ENCODE measurements at places on chromosomes 5 and 9.

DNA sequence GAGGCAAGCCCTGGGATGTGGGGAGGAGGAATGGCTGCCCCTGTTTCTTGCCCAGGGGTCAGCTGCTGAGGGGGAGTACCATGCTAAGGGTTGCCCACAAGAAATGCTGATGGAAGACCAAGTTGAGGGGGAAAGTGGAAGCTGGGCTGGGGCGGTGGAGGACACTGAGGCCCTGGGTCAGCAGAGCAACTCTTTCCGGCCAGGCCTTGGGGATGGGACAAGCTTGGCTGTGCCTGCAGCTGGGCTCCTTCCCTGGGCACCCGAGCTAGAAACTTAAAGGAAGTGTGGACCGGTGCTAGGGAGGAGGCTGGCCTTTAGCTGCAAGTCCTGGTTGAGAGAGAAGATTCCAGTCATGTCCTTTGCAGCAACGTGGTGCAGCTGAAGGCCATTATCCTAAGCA is 22.7 kb downstream of the CSF1R start:
- DNase-seq = no peak

DNA sequence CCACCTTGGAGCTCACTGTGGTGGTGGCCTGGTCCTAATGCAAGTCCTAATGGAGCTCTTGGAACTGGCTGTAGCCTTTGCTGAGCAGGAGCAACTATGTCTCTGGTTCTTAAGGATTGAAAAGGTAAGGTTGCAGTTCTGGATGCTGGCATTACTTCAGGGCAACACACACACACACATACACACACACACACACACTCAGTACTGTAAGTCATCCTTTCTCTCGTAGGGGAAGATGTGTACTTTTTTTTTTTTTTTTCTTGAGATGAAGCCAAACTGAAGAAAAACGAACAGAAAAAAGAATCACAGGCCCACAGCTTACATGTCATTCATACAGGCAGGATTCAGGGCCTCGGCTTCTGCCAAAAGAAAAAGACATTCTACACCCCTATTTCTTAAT is 81.1 kb upstream of the RPS23 start:
- no peak for DNase-seq

DNA sequence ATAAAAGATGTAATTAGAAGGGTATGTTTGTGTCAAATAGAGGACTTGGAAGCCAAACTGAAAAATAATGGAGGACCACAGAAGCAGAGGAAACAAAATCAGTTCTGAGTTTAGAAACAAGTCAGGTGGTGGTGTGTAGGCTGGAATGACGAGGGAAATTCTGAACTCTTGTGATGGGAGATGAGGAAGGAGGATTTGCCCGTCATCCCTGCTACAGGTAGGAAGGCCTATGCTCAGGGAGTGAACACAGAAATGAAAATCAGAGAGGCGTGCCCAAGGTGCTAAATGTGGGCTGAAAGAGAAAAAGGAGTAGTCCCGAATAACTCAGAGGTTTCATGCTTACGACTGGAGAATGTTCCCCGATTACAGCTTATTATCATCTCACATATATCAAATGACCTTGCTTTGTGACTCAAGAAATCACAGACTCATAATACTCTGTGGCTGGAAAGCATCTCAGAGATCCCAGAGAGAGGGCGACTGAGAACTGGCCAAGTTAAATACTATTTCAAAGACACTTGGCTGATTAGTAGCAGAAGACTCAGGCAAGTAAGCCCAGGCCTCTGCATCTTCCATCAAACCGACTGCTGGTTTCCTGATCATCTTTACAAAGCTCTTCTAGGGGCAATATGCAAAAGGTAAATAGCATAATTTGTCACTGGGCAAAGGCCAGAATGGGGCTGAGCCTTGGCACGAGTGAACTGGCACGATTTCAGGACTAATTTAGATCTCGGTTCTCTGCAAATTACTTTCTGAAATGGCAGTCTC is 126.0 kb downstream of the SUSD1 start:
- no peak for DNase-seq

DNA sequence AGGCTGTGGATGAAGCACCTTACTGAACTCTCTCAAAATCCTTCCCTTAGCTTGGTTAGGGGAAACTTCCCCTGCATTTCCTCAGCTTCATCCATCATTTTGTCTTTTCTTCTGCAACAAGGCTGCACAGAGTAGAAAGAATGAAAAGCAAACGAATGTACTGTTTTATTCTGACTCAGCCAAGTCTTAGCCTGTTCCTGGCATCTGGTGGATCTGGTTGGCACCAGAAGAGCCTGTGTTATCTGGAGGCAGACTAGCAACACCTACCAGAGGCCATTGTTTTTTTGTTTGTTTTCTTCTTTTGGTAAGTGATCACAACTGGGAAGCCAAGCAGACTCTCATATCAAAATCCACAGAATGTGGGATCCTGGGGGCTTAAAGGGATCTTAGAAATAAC is 200.7 kb downstream of the FANCC start:
- no peak for DNase-seq
